Spleen (tissue), 13 donors: ENCODE measurements at places on chromosomes 6 and 20. TPM values are rescaled to one million over a fixed set of nuclear protein-coding genes. Genes with fewer than 3 reads are reported as not detected.

Gene DUSP22
- total RNA-seq = 81.3 TPM

Gene AKAP12
- total RNA-seq = 49.7 TPM

Gene TMEM244
- not detected for total RNA-seq

DNA sequence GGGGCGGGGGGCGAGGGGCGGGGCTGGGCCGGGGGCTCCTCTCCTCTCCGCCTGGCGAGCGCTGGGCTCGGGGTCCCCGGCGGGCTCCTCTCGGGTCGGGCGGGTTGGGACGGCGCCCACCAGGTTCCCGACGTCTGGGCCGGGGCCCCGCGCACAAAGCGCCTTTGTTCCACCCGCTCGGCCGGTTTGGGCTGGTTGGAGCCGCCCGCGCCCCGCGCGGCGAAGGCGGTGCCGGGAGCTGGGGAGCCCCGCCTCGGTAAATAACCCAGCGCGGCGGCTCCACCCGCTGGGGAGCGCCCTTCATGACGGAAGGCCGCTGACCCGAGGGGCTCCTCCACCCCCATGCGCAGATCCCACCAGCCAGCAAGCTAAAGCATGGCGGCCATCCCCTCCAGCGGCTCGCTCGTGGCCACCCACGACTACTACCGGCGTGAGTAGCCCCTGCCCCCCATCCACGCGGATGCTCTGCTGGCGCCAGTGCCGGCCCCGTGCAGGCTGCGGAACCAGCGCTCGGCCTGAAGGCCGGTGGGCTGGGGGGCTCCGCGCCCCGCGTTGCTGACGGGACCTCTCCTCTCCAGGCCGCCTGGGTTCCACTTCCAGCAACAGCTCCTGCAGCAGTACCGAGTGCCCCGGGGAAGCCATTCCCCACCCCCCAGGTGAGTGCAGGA is 503 bp downstream of the PPDPF start:
- peaks cover 9% of the 10 kb centered on the region for H3K36me3 ChIP-seq
- H3K27me3 ChIP-seq = no peaks in the 10 kb centered on the region
- H3K4me1 ChIP-seq = peaks cover 36% of the 10 kb centered on the region
- DNase-seq = peak; percentile 94

- no peaks in the 10 kb centered on the region for H3K36me3 ChIP-seq
- no peaks in the 10 kb centered on the region for H3K4me1 ChIP-seq
- no peak for DNase-seq
- no peak overlapping the region for H3K4me3 ChIP-seq
- no peak overlapping the region for H3K27ac ChIP-seq
- H3K27me3 ChIP-seq = no peaks in the 10 kb centered on the region
Observed at GRCh38 chr6:74741646-74742045, 464.2 kb downstream of the COL12A1 start.

DNA sequence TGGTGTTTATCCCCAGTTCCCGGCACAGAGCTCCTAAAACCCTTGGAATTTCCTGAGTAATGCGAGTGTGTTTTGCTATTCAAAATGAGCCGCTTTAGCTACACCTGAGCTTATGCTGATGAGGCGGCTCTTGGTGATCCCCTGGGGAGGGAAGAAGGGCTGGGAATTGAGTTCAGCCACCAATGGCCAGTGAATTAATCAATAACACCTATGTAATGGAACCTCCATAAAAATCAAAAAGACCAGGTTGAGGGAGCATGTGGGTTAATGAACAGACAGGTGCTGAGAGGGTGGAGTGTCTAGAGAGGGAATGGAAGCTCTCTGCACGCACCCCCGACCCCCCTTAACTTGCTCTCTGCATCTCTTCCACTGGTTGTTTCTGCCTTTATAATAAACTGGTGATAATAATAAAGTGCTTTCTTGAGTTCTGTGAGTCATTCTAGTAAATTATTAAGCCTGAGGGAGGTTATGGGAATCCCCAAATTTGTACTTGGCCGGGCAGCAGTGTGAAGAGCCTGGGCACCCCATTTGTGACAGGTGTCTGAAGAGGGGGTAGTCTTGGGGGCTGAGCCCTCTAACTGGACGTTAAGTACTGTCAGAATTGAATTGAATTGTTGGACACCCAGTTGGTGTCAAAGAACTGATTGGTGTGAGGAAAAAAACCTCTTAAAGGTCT is 24.6 kb upstream of the SERPINB1 start:
- H3K27ac ChIP-seq = no peak overlapping the region
- DNase-seq = no peak
- no peaks in the 10 kb centered on the region for H3K27me3 ChIP-seq
- no peaks in the 10 kb centered on the region for H3K36me3 ChIP-seq
- no peak overlapping the region for H3K4me3 ChIP-seq

DNA sequence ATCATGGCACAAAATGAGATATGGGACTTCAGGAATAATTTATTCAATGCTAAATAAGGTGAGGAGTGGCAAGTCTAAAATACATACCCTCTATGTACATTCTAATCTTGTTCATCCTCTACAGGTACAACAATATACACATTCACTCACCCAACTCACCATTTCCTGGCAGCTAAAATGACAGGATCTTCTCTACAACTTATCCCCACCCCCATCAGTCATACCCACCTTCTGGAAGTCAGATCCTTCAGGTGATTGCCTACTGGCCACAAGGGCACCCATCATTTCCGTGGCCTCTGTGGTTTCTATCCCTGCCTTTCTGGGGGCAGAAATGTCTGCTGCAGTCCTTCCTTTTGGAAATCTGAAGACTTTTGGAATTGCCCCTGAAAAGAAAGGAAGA is 22.8 kb upstream of the CRIP3 start:
- no peaks in the 10 kb centered on the region for H3K36me3 ChIP-seq
- no peak for DNase-seq
- peaks cover 36% of the 10 kb centered on the region for H3K4me1 ChIP-seq
- H3K27me3 ChIP-seq = no peaks in the 10 kb centered on the region
- no peak overlapping the region for H3K4me3 ChIP-seq

- no peaks in the 10 kb centered on the region for H3K27me3 ChIP-seq
- no peaks in the 10 kb centered on the region for H3K36me3 ChIP-seq
- no peak overlapping the region for H3K4me3 ChIP-seq
- DNase-seq = no peak
- H3K4me1 ChIP-seq = no peaks in the 10 kb centered on the region
Observed at GRCh38 chr6:148105695-148106094, 236.9 kb upstream of the SASH1 start.

DNA sequence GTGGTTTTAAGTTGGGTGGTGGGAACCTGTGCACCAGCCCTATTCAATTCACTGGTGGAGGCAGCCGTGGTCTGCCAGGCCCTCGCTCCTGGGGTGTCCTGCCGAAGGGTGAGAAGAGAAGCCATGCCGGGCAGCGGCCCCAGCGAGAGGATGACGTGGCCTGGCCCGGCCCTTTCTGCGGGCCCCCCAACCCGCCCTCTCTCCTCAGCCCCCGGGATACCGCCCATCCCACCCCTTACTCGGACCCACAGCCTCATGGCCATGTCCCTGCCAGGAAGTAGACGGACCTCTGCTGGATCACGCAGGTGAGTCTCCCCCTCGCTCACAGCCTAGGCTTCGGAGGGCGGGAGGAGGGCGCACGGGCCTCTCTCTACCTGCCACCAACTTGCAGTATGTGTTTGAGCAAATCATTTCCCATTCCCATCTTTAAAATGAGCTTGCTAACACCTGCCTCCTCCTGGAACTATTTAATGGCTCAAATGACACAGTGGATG is 30.1 kb downstream of the SNPH start:
- no peak overlapping the region for H3K4me3 ChIP-seq
- H3K27me3 ChIP-seq = no peaks in the 10 kb centered on the region
- no peaks in the 10 kb centered on the region for H3K4me1 ChIP-seq
- peak; percentile 52 for DNase-seq

GRCh38 chr6:40788661-40789655 is 201.8 kb upstream of the LRFN2 start:
- no peak overlapping the region for H3K4me3 ChIP-seq
- peak overlapping the region; percentile 45 for H3K27ac ChIP-seq
- peaks cover 19% of the 10 kb centered on the region for H3K4me1 ChIP-seq
- H3K27me3 ChIP-seq = no peaks in the 10 kb centered on the region

DNA sequence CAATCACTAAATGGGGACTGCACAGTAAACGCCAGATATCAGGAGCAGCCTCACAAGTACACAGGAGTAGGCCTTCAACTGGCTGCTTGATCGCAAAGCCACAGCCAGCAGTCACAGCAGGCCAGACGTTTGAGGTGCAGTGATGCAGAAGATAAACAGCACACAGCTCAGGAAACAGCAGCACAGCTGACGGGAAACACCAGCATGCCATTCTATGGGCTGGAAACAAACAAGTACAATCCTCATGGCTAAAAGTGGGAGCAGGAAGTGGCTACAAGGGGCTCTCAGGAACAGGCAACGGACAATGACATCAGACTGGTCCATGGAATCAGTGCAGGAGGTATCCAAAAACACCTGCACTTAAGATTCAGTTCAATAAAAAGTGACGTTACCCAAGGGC is 111.0 kb downstream of the DTNBP1 start:
- peak; percentile 83 for DNase-seq
- no peak overlapping the region for H3K27ac ChIP-seq
- H3K4me1 ChIP-seq = peaks cover 83% of the 10 kb centered on the region
- H3K27me3 ChIP-seq = no peaks in the 10 kb centered on the region

DNA sequence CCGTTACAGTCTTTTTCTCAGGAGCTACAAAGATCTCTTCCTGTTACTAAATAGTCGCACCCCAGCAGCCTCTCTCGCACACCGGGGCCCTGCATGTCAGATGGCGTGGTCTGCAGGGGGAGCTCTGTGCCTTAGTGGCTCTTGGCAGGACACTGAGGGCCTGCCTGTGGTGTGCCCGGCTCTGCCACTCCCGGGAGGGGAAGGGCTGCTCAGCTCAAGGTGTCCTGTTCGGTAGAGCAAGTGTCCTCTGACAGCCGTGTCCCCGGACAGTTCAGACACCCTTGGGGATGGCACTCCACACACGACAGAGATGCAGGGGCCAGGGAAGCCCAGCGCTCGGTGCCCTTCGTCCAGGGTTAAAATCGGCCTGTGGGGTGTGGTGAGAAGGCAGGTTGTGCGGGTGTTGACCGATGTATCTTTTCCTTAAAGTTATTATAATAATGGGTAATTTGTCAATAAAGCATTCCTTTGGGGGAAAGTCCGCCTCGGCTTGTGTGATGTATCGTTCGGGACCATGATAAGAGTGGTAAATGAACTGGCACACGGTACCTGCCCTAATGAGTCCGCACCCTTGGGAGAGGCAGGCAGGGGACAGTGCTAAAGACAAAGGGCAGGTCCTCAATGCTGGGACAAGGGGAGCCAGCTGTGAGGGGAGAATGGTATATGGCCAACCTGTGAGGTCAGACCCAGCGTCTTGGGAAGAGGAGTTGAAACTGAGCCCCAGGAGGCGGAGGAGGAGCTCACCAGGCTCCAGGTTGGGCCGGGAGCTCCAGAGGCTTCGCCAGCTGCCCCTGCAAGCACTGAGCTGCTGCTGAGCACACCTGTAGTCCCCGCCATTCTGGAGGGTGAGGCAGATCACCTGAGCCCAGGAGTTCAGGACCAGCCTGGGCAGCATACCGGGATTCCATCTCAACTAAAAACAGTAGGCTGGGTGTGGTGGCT is 3.6 kb upstream of the DNAJC5 start:
- no peak for DNase-seq
- H3K36me3 ChIP-seq = peaks cover 42% of the 10 kb centered on the region
- H3K27me3 ChIP-seq = no peaks in the 10 kb centered on the region
- no peak overlapping the region for H3K4me3 ChIP-seq
